ENCODE measurements at places on chromosomes 12 and 14.

- DNase-seq = no peak
These were observed 103.8 kb downstream of the OSBPL8 start for GRCh38 chr12:76455582-76456345.

DNA sequence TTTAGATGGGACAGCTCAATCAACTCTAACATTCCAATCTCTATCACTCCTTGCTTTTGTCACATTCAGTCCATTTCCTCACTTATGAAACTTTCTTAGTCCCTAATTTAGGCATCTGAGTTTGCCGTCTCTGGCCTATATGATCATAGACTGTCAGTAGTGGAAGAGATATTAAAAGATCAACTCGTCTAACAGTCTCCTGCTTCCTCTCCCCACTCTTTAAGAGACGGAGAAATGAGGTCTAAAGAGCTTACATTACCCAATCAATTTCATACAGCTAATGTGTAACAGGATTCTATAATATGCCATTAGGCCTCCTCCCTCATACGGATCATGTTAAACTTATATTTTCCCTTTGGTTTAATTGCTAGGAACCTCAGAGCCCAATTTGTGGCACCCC is 6.5 kb upstream of the ATP23 start:
- no peak for DNase-seq

DNA sequence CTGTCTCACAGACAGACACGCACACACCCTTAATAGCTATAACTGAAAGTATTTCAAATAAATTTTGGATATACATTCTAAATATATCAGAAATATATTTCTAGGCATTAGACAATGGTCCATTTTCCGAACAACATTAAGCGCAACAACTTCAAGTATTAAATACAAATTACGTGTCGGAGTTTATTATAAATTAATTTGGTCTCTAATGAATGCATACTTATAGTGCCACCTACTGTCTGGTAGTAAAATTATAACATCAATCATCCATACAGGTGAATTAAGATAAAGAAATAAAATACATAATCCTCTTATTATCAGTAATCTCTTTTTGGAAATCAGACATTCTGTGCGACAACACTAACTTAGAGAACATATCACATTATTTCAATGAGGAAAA is 27.2 kb upstream of the CMAS start:
- DNase-seq = no peak

DNA sequence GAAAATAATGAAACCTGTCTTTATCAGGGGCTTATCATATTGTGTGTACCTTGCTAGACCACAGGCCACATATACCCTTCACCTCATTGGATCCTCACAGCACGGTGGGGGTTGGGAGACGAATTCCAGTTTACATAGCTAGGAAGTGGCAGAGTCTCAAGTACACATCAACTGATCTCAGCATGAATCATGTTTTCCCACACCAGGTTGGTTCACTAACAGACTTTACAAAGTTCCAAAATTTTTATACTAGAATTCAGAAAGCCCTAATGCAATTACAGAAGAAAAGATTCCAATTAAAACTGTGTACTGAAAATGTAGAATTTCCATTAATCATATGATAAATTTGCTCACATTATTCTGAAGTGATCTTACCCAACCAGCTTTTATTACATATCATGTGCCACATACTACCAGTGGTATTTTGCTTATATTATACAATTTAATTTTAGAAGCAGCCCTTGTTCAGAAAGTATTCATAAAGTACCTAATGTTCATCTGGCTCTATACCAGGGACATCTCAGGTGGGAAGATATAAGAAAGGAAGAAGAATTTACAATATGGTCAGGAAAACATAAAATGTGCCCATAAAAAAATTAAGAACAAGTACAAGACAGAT is 196.2 kb downstream of the ITPR2 start:
- DNase-seq = no peak

DNA sequence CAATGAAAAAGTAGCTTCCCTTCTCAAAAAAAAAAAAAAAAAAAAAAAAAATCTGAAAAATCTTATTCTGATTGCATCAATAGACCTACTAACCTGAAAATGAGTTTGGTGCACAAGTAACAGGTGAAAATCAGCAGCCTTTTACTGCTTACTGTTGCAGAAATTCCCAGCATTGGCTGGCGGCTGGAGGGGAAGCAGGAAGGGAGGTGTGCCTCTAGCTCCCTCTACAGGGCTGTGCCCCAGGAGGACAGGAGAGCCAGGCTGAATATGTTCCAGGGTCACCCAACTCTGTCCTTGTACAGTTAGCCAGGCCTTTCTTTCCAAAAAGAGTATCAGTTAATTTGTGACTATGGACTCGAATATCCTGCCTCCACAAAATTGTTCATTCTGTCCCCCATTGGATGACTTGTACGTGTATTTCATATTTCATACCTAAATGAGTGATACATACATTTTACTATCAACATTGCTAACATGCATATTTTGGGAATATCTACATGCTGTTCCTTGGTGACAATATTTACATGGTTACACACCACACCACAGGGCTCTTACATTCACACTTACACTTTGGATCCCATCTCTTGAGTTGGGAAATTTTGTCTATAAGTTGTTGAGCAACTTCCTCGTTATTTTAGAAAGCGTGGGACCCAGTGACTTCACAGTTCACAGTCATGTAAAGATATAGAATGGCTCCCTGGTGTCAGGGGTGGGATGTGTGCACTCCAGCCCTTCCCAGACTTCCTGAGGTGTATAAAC is 124.8 kb downstream of the SAMD4A start:
- DNase-seq = peak; percentile 78

- DNase-seq = peak; percentile 14
These were observed 1.5 kb downstream of the BMAL2 start for GRCh38 chr12:27334042-27334720.

DNA sequence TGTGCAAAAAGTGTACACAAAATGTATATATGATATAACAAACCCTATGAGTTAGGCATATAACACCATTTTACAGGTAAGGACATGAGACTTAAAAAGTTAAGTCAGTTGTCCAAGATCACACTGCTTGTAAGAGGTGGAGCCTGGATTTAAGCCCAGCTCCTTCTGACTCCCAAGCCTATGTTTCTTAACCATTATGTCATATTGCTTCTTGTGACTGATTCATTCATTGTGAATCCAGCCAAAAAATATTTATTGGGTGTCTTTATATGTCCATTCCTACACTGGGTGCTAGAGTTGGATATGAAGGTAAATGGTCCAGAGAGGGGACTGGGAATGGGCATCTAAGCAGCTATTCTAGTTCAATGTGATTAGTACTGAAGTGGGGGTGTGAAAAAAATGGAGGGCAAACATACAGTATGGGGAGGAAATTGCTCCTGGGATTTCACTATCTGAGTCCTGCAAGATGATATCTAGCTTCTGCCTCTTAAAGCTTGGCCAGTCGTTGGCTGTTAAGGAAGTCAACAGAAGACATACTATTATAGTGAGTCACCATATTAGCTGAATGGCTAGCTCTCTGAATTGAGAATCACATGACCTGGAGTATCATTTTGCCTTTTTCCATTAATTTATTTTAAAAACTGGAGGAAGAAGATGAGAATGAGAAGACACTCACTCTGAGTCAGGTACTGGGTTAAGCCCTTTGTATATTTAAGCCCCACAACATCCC is 28.8 kb downstream of the PAX9 start:
- DNase-seq = no peak

DNA sequence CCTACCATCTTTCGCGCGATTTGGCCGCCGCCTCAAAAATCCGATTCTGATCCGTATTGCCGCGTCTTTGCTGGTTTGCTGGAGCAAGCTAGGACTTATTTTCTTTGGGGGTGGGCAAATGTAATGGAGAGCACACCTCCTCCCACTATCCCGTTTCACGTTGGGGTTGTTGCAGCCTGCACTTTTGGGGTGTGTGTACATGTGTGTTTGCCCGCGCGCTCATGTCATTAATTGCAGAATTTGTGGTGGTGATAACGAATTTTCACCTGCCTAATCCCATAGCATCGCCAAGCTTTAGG is 657 bp downstream of the METAP2 start:
- DNase-seq = no peak

GRCh38 chr12:14157088-14157747 is 175.8 kb upstream of the GRIN2B start:
- no peak for DNase-seq

- peak; percentile 56 for DNase-seq
These were observed 565 bp upstream of the KLHL42 start for GRCh38 chr12:27779416-27779919.

DNA sequence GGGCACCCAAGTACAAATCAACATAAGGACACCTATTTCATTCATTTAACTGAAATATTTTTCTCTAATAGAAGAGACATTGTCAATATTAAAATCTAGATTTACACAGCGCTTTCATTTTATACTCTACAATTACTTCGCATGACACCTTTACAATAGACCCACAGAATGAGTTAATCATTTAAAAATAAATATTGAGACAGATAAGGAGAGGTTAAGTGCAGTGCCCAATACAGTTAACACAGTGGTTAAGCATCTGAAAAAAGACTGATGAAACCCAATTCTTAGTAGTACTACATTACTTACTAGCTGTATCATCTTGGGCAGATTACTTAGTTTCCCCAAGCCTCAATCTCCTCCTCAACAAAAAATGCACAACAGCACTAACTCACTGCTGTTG is 116.2 kb downstream of the DENND5B start:
- no peak for DNase-seq

DNA sequence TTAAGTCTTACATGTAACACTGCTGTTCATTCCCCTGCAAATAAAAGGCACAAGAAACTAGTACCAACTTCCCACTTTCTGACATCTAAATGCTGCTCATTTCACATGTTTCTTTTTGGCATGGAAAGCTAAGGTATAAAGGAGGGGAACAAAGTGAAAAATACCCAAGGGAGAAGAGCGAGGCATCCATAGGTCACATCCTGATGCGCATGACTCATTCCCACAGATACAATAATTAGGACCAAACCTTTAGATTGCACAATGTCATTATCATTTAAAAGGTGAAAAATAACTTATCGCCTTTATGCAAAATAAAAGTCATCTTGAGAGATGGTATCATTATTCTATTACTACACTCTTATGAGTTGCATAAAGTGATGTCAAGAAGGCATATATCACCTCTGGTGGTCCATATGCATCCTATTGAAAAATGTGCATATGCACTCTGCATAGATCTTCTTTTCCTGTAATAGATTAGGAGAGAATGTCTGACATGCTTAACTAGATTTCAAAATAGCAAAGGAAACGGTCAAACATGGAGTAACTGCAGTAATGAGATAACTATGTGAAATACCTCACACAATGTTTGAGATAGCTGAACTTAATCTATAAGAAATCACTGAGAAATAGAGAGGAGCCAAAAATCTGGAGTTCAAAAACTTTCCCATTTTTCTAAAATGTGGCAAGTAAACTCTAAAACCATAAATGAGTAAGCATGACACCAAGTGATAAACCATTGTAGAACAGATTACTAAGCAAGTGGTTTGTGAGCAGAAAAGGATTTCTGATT is 382.5 kb upstream of the TMTC1 start:
- DNase-seq = no peak

All from kidney (tissue), 22 donors.